Activated T-cell treated with anti-CD3 and anti-CD28 coated beads for 24 hours (primary cell): ENCODE measurements at places on chromosomes 1 and 21.
A peak's percentile ranks its signal among the peaks of the same experiment; 100 is the strongest.

- peak; percentile 11 for DNase-seq
Observed at GRCh38 chr1:226308166-226308722, 720 bp downstream of the LIN9 start.

GRCh38 chr21:40255518-40256444 lies 388.5 kb downstream of the PCP4 start:
- no peak for DNase-seq

- no peak for DNase-seq
Observed at GRCh38 chr21:44552136-44552535, 831 bp upstream of the KRTAP10-2 start.

- DNase-seq = no peak
Observed at GRCh38 chr1:230136453-230137336, 69.7 kb downstream of the GALNT2 start.

DNA sequence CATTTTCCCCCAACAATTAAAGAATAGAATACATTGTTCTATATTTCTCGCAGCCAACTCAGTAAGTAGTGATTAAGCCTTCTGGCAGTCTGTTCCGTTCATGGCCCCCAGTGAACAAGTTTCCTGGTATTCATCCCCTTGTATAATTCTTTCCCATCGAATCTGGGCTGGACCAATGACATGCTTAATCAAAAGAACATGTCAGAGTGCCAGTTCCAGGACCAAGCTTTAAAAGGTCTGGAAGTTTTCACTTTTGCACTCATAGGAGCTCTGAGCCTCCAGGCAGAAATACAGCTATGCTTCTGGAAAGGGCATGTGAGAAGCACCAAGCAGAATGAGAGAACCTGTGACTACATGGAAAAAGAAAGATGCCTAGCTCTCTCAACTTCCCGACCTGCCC lies 22.5 kb upstream of the DPYD start:
- DNase-seq = no peak

GRCh38 chr1:116106646-116107045 lies 4.6 kb upstream of the MAB21L3 start:
- DNase-seq = no peak

DNA sequence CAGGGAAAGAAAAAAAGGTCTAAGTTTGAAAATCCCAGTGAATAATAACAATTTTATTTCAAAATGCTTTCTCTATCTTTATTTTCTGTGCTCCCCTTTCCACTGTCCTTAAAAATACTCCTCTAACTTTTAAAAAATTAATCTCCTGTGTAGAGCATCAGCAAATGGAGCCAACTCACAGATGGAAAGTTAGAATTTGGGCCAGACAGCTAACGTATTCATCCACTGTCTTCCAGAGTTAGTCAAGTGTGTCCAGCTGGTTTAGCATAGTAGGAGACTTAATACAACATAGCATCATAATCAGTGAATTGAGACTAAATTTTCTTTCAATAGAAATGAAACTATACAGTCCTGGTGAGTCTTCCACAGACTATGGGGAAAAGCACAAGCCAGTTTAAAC lies 419.0 kb upstream of the LRRC7 start:
- no peak for DNase-seq

DNA sequence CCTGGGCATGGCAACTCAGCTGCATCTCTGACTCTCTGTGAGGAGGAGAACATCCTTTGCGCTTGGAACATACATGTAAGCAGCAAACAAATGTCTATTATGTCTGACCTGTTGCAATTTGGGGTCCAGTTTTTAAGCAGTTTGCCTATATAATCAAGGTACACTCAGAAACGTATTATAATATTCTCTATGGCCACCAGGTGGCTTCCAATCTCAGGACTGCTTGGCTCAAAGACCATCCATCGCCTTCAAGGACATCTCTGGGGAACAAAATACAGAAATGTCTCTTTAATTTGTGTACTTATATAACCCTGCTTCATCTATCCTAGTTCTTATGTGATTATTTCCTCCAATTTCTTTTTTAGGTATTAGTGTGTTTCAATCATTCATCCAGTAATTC lies 227.2 kb downstream of the OLFM3 start:
- no peak for DNase-seq

DNA sequence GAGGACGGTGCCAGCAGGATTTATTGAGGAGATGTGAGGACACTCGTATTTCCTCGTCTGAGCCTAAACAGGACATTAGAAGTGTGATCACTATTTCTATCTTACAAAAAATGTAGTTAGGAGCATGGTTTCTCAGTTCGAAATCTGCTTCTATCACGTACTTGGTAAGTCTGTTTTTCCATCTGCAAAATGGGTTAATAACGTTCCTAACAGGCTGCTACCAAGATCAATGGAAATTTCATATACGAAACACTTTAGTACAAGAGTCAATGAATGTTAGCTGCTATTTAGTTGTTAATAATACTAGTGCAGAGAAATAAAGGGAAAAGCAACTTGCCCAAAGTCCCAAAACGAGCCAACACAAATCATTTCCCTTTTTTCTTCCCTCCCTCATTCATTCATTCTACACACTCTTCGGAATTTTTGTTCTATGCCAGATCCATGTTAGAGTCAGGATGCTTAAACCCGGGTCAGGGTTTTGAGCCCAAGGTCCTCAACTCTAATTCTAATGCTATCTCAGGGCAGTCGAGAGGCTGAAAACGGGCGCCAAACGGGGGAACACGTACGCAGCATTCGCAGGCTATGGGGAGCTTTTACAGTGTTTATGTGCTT lies 608 bp downstream of the SNRNP40 start:
- no peak for DNase-seq

- no peak for DNase-seq
Observed at GRCh38 chr1:175649416-175649815, 94.0 kb downstream of the TNR start.

- no peak for DNase-seq
Observed at GRCh38 chr1:147071142-147071541, 101.1 kb downstream of the PRKAB2 start.
